ENCODE measurements at places on chromosomes 11 and 22.

- DNase-seq, result no peak
Measured at GRCh38 chr11:61698173-61698948, 18.2 kb downstream of the DAGLA start.

- DNase-seq, result no peak
Measured at GRCh38 chr11:134613646-134614045, 201.6 kb upstream of the B3GAT1 start.

DNA sequence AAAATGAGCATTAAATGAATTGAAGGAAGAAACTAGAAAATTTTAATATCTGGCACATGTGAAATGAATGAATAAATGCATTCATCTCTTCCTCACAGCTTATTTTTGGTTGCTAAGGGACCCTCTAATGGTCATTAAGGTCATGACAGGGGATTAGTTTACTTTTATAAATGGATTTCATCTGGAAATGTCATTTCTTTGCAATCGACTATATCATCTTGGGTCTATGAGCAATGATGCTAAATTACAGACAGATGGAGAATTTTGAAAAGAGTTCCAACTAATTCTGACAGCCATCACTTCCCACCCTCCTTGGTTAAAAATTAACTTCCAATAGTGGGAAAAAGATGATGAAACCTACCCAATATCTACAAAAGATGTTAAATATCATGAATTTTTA lies 98.0 kb downstream of the KIF18A start:
- no peak for DNase-seq

GRCh38 chr11:47631473-47631872 lies 10.9 kb downstream of the MTCH2 start:
- DNase-seq, result no peak

DNA sequence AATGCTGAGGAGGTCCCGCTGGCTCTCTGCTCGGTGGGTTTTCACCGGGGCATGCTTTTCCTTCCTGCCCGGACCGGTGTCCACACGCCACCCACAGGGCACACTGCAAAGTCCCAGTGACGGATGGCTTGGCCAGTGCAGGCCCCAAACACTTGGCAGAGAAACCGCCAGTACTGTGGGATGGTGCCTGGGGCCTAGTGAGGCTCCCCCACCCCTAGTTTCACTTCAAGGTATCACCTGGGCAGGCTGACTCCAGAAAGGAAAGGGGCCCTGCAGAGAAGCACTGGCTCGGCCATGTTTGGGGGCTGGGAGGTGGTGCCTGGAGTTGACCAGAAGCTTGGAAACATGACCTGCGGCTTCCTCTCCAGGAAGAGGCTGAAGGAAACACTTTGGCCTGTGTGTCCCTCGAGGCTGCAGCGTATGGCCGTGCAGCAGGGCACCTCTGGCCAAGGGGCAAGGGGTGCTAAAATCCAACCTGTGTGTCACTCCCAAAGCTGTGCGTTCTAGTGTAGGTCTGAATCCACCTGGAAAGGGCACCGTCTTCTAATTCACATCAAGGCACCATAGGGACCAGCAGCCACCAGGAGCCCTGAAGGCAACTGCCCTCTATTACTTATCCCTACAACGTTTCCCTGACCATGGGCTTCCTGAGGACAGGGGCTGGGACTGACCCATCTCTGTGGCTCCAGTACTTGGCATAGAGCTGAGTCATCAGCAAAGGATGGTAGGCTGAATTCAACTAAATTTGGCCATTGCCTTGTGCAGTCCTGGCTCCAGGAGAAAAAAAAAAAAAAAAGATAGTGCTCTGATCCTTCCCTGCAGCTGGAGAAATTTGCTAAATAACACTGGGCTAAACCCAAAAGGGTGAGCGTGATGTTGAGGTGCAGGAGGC lies 22.6 kb downstream of the TPBGL start:
- DNase-seq, result no peak

GRCh38 chr11:108975641-108976071 lies 310.8 kb downstream of the DDX10 start:
- DNase-seq, result peak; percentile 67

DNA sequence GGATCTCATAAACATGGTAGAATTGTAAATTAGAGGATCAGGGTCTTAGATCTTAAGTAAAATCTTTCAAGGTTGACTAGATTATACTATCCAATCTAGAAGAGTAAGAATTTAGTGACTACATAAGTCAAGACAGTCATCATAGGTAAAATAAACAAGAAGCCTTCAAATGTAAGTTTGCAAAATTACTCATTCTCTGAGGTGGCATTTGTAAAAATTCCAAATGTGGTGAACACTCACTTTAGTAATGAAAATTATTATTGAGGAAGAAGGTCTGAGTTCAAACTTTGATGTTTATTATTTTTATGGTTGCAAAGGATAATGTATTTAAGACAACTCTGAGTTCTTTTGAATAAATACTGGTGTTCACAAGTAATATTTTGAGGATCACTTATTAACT lies 4.6 kb downstream of the HYLS1 start:
- no peak for DNase-seq

All from NCI-H524 treated with DMSO at 0.1 percent for 48 hours (cell line).